ENCODE measurements at places on chromosomes 5 and 9.

DNA sequence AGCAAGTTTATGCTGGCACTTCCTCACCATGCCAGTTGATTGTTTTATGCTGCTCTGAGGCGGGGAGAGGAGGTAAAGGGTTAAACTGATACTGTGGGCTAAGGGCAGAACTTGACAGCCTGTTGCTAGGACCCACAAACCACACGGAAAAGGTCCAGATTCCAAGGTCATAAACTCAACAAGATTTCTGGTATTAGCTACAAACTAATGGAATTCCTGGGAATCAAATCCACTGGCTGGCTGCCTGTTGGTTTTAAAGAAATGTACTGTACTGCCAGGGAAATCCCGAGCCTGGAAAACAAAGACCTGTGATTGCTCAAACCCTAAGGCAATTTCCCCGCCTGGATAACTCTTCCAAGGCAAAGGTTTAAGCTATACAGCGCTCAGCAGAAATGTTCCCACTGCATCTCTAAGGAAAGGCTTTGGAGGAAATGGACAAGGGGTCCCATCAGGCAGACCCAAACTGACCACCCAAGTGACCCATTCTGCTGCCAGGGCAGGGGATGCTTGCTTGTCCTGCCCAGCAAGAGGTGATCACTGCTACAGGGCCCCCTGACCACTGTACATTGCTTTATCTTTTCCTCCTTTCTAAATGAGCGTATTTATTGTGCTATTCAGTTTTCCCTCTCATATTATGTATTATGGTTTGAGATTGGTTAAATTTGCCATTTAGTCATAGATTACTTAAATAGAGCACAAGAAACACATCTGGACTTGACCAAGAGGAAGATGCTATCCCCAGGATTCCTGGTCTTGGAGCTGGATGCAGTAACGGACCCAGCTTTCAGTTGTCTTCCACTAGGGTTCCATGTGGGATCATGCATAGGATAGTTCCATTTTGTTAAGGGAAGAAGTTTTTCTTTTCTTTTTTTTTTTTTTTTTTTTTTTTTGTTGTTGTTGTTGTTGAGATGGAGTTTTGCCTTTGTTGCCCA is 124.3 kb downstream of the SUSD1 start:
- DNase-seq, result no peak

DNA sequence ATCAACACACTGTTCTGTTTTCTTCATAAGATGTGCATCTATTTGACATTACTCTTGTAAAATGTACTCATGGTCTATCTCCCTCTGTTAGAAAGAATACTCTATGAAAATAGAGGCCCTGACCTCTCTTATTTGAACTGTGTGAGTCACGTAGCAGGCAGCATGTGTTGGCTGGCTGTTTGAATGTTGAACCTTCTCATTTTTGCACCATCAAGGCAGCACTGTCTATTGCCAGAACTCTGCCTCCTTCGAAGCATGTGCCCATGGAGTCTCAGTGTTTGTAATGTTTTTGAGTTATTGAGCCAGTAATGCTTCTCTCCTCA is 144.4 kb downstream of the ALDH1A1 start:
- DNase-seq, result no peak

DNA sequence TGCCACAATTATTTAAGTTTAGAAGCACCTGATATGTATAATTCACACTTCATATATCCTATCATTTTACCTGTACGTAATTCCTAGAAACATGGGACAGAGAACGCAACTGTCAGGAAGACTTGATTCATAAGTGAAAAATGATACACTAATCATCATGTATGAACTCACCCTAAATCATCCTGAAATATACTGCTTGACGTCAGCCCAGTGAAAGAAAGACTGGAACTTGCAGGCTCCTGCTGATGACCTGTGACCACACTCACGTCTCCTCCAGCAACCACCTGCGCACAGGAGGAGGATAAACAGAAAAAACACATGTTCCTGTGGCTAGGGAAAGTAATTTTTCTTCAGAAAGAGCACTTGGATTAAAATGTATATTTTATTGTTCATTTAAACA is 169.7 kb downstream of the MPDZ start:
- DNase-seq, result no peak

GRCh38 chr5:103475629-103476240 is 86.9 kb downstream of the NUDT12 start:
- no peak for DNase-seq

GRCh38 chr9:33351547-33351946 is 50.8 kb downstream of the AQP7 start:
- no peak for DNase-seq

Data from GDM1 (cell line).